ENCODE measurements at places on chromosomes 1 and 21.

- DNase-seq: no peak
Observed at GRCh38 chr21:24275616-24276015, 1331.7 kb downstream of the MRPL39 start.

GRCh38 chr1:210123924-210124589 is 108.5 kb upstream of the SERTAD4 start:
- no peak for DNase-seq

DNA sequence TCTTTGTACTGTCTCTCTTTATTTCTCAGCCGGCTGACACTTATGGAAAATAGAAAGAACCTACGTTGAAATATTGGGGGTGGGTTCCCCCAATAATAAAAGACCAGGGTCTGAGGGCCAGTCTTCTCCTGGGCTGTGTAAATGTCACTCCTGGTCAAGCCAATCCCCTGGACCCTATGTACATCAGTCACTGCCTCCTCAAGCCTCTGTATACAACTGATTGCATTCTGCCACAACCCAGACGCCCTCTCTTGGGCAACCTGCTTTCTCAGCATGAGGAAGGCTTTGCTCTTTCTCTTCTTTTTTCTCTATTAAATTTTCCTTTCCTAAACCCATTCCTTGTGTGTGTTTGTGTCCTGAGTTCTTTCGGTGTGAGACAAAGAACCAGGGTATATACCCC is 84.1 kb upstream of the SERBP1 start:
- DNase-seq: no peak

GRCh38 chr1:184426278-184426674 is 39.4 kb downstream of the C1orf21 start:
- no peak for DNase-seq

- no peak for DNase-seq
Observed at GRCh38 chr1:247104965-247105364, 809 bp upstream of the ZNF669 start.

DNA sequence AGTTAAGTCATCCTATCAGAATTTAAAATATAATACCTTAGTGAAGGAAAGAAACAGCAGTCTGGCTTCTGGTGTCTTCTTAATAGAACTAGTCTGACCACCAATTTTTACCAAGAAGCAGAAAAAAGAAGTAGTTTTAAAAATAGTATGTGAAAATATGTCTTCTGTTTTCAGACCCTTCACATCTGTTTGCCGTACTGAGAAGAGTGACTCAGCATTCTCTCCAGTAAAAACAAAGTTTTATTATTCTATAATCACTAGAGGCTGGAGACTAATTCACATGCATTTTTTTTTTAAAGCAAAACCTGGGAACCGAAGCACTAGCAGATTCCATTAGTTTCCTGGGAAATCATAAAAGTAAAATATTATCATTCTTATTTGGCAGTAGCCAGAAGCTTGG is 163.8 kb downstream of the COL24A1 start:
- no peak for DNase-seq

GRCh38 chr1:112840631-112841624 is 115.1 kb downstream of the SLC16A1 start:
- no peak for DNase-seq

DNA sequence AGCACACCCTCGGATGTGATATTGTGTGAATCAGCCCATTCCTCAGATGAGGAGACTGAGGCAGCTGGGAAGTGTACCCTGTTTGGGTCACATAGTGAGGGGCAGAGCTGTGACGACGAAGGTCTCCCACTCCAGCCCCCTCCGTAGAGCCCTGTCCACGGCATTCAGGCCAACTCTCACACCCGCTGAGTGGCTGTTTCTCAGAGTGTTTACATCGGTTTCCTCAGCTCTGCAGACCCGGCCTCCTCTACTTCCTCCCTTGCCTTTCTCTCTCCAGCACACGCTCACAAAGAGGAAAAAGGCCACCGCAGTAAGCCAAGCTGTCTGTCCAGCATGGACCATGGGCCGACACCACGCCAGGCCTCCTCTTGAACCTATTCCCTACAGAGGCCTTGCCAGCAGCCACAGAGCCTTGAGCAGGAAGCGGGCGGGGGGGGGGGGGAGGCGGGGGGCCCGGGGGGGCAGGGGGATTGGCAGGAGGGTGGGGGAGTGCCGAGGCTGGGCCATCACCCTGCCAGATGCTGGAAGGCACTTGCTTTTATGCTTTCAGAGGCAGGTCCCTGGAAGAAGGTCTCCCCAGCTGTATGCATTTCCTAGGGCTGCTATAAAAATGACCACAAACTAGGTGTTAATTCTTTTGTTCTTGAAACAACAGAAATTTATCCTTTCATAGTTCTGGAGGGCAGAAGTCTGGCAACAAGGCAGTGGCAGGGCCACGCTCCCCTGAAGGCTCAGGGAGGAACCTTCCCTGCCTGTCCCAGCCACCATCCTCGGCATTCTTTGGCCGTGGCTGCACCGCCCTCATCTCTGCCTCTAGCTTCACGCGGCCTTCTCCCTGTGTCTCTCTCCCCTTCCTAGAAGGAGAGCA is 178.4 kb downstream of the PSMG1 start:
- no peak for DNase-seq

DNA sequence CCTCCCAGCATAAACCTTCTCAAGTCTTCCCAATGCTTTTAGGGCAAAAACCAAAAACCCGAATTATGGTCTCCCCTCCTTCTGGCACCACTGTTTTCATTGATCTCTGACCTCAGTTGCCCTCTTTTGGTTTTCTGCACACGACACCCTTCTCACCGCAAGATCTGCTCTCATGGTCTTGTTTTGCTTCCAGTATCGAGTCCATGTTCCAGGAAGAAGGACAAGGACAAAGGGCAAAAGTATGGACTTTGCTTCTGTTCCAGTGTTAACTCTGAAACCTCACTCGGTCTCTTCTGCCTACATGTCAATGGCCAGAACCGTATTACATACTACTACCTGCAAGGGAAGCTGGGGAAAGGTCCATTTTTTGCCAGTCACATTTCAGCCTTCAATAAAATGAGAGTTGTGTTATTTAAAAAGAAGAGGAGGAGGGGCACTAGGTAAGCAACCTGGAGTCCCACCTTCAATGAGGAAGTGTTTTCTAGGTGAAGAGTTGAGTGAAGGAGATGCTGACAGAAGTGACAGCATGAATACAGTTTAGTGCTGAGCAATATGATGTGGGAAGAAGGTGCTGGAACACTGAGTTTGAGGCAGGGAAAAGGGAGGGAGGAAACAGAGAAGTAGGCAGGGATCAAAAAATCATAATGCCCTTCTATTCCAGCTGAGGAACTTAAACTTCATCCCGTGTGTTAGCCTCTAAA is 183.4 kb downstream of the FGGY start:
- DNase-seq: no peak

DNA sequence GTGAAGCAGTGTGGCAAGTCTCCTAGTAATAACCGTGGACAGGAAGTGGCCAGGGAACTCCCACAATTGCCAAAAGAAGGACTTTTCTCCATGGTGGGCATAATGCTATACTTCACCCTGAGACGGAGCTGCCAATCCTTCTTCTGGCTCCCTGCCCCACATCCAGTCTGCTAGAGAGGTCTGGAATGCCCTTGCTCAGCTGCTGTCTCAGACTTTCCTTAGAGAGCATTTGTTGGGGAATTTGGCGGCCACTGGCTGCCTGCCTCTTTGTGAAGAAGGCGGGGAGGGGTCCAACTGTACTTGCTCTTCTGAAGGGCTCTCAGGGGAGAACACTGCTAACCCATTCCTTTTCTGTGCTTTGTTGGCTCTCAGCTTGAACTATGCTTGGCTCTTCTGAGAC is 123.7 kb upstream of the EDN2 start:
- DNase-seq: no peak

GRCh38 chr1:41482001-41482765 is 2.3 kb downstream of the EDN2 start:
- DNase-seq: no peak

- no peak for DNase-seq
Observed at GRCh38 chr1:162145966-162146696, 76.6 kb downstream of the NOS1AP start.

DNA sequence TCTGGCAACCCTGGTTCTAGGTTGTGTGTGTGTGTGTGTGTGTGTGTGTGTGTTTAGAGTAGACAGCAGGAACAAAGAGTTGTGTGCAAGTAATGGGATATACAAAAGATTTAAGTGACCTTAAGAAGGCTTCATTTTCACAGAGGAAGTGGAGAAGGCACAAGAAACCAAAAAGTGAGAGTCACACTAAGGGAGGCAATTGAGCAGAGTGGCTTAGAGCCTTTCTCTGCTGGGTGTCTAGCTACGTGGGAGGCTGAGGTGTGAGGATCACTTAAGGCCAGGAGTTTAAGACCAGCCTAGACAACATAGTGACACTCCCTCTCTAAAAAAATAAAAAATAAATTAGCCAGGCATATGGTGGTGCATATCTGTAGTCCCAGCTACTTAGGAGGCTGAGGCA is 44.4 kb upstream of the HAO2 start:
- DNase-seq: no peak

- DNase-seq: no peak
Observed at GRCh38 chr1:228143480-228144192, 3.6 kb downstream of the GUK1 start.

DNA sequence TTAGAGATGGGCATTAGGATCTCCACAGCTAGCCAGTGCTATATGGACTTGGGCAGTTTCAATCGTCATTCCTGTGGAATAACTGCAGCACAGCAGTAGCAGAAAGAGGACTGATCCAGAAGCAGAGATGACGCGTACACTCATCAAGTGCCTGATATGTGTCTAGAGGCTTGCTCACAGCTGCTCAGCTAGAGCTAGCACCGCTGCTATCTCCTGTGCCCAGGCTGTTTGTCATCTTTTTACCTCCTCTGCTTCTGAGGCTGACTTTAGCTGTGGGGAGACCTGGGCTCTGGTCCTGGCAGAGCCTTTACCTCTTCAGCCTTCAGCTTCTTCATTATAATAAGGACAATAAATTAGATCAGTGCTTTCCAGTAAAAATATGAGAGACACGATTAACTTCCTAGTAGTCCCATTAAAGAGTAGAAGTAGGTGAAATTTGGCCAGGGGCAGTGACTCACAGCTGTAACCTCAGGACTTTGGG is 5.3 kb downstream of the TENT5C start:
- peak; percentile 8 for DNase-seq

GRCh38 chr1:7783178-7783711 is 846 bp upstream of the PER3 start:
- DNase-seq: no peak

DNA sequence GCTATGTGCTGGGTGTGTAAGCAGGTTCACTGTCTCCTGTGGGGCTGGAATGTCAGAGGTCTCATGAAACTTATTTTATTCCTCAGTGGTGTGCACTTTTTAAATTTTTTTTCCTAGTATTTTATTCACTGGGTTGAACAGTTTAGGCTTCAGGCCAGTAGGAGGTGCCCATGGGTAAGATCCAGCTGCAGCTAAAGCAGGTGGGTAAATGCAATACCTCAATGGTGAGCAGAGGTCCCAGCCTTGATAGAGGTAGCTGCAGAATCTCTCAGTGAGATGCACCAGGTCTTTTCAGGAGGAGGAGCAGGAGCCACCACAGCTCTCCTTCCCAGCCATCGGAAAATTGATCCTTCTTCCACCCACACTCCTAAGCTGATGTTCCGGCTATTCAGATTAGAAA is 12.6 kb upstream of the OR6N2 start:
- no peak for DNase-seq

DNA sequence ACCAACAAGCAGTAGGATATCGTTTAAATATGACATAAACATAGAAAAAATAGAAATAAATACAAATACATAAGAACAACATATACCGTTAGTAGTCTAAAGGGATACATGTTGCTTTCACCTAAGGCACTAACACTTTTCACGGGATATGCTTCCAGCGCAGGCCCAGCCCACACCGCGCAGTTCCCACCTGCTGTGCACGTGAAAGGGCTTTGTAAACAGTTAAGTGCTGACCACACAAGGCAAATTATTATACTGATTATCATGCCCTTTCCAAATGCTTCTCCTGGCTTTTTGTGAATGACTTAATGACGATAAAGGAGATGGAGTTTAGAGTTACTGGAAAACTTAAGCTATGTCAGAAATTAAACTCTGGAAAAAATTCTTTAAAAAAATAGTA is 11.3 kb upstream of the IL22RA1 start:
- no peak for DNase-seq

DNA sequence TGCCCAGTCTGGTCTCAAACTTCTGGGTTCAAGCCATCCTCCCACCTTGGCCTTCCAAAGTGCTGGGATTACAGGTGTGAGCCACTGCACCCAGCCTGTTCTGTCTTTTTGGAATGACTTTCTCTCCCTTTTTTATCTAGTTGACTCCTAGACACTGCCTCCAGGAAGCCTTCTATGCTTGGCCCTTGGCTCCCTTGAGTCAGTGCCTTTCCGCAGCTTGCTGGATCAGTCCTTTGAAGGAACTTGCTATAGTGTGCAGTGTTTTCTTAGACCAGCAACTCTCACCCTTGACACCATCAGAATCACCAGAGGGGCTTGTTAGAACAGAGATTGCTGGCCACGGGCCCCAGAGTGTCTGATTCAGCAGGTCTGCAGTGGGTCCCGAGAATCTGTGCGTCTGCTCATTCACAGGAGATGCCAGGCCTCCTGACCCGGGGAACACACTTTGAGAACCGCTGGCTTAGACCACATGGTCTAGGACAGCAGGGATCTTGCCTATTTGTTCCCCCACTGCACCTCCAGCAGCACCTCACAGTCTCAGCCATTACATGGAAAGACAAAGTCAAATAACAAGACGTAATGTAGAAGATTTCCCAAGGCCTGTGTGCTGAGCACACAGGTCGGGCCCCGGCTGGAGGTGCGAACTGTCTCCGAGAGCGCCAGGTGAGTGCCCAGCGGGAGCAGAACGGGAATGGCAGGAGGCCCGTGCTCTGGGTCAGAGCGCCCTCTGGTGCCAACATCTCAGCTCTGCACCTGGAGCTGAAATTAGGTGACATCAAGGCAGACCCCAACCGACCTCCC is 27.4 kb upstream of the CTPS1 start:
- DNase-seq: peak; percentile 47

GRCh38 chr1:161201836-161202712 is at the start of gene NDUFS2:
NDUFS2 (plus strand) TSS chr1:161202367; CDS start chr1:161202386, 19 bp downstream.
- DNase-seq: peak; percentile 82

GRCh38 chr1:88474555-88475304 is 209.3 kb upstream of the PKN2 start:
- DNase-seq: no peak

DNA sequence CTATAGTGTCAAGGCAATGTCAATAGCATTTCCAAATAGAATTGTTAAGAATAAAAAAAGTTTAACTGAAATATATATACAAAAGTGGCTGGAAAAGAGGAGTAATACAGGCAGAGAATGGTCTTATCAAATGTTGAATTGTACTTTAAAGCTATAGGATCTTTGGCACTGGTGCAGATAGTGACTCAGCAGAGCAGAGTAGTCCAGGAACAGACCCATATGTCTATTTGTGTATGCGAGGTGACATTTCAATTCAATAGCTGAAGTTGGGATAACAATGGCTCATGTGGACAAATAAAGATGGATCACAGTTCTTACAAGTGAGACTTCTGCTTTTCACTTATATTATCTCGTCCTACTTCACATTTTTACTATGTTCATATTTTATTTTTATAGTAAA is 543.0 kb upstream of the B3GALT2 start:
- DNase-seq: no peak

DNA sequence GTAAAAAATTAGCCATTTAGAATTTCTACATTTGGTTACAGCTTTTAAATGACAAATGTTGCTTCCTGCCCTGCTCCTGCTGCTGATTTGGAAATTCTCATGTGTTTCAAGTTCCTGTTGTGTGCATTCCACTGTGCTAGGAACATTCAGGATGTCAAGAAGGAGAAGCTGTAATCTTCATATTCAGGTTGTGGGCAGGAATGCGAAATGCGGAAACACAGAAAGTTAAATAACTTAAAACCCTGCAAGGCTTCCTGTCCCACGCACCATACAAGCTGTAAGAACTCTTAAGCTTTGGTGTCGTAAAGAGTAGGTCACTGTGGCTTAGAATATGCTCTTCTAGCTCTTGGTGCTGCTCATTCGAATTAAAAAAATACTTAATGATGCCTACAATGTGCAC is 52.6 kb downstream of the S100B start:
- DNase-seq: no peak
